ENCODE measurements at places on chromosomes 12 and 14.

DNA sequence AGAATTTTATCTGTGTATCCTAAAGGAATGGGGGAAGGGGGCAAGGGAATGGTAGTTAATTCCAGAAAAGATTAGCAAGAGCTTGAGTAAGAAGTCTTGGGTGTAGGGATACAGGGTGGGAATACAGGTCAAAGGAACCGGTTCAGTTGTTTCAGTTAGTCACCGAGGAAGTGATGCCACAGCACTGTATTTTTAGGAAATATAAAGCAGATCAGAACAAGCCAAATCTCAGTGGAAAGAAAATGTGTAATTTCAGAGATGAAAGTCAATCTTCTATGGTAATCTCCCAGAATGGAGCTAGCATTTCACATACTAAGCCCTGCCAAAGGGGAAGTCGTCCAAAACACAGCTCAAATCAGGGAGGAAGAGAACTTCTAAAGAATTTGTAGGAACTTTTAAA is 4.7 kb upstream of the TUBA1C start:
- DNase-seq = no peak

DNA sequence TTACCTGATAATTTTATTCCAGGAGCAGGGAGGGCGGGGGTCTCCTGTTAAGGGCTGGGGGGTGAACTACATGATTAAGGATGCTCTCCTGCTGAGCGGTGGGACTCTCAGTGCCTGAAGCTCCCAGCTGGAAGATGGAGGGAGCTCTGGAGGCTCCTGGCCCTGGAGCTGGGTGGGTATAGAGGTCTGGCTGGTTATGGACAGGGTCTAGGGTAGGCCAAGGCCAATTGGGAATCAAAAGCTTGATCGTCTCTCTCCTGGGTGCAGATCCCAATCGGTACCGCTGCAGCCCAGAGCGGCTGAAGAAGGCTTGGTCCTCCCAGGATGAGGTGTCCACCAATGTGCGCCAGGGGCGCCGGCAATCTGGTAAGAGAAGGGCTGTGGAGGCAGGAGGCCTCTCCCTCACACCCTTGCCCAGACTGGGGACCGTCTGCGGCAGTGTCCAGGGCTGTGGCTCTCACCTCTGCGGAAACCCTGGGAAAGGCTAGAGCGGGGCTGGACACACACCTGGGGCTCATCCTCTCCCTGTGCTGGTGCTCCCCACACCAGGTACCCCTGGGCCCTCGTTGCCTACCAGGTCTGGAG is 28.4 kb downstream of the PLEKHG3 start:
- no peak for DNase-seq

DNA sequence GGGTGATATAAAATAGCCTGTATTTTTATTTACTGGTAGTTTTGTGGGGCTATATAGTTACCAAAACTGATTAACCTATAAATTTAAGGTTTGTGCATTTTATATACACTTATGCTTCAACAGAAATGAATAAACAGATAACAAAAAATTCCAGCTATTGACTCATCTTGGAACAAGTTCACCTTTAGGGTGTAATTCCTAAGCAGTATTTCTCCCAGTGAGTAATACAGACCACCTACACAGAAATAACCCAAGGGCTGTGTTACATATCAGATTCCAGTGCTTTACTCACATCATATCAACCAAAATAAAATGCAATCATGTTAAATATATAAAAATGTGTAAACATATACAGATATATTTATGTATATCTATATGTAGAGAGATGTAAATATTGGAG is 345.6 kb downstream of the ADAMTS20 start:
- DNase-seq = no peak

DNA sequence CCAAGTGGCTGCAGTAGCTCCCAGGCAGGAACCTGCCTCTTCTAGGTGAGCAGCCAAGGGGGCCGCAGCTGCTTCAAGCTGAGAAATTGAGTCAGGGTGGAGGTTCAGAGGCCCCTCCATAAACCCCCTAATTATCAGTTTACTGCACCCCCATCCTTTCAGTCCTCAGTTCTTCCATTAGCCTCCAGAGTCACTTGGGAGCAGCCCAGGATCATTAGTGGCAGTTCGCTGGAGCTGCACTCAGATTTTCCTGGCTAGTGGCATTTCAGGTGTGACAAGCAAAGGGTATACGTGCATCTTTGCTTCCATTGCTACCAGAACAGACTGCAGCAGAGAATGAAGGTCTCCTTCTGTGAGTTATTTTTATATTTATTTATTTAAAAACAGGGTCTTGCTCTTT is 358.7 kb downstream of the FUT8 start:
- DNase-seq = no peak

- no peak for DNase-seq
These were observed 2.9 kb downstream of the DDX51 start for GRCh38 chr12:132140918-132141841.

DNA sequence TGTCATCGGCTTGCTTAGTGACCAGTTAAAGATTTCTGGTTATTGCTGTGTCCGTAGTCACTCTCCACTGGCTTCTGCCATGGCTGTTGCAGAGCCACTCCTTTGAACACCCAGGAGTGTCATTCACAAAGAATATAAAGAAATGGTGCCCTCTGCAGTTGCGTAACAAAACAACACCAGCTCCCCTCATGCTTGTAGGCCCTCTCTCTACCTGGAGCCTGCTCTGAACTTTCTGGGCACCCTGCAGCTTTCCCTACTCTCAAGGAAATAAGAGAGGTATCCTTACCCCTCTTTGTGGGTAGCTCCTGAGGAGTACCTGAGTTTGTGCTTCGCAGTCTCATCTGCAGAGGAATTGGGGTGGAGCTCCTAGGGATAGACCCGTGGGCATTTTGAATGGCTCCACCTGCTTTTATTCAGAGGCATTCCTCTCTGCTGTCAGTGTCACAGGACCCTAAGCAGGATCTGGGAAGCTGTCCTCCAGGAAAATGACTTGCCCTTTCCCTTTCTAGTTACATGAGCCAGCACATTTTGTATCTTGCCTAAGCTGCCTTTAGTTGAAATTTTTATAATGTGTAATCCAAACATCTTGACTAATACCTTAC is 97.2 kb upstream of the TMEM260 start:
- DNase-seq = no peak

DNA sequence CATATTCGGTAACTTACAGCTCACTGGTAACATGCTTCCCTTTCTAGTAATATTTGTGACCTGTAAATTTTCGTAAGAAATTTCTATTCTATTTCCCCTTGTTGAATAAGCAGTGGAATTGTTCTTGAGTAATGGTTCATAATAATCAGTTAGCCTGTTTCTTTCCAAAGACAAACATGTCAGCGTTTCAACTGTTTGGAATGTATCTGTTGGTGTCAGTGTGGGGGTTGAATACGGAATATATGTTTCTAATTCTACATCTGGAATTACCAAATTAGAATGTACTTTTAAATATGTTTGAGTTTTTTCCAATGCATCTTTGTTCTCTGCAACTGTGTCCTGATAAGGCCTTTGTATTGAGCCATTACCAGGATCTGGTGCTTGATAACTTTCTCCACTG is 2.0 kb downstream of the BBS10 start:
- no peak for DNase-seq

DNA sequence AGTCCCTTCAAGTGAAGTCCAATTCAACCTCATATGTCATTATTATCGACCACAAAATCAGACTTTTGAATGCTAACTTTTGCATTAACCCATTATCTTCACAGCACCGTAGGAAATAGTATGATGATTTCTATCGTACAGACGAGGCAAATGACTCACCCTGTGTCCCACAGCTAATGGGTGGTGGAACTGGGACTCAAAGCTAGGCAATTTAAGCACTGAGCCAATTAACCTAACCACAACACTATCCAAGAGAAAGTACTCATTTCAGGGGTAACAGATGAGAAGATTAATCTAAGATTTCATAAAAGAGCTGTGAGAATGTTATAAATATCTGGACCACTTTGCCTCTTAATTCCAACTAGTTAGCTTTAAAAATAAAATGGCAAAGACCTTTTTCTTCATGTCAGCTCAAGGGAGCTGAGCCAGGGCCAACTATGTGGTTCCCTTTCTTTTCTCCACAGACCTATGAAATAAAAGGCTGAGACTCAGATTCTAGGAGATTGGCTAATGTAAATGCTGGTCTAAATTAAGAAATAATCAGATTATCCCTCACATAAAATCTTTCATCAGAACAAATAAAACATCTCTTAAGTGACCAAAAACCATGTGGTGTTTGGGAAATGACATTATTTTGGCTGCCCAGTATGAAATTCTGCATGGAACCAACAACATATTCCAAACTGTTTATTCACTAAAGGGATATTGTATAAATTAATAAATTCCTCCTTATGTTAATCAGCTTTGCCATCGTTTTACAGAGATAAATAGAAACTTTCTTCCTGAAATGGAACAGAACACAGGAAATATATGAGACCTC is 4.9 kb downstream of the PTGER2 start:
- DNase-seq = no peak

DNA sequence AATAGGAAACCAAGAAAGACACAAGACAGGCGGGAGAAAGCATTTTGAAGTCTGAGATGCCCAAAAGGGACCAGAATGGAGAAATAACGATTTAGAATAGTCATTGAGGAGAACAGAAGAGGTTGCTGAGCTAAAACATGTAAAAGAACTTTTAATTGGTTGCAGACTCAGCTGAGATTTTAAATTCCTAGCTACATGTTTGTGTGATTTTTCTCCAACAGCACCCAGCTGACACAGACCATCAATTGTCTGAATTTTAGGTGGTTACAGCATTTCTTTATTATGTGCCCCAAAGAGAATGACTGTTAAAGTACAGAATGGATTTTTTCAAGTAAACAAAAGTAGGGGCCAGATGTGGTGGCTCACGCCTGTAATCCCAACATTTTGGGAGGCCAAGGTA is 50.3 kb downstream of the BAZ1A start:
- DNase-seq = no peak

DNA sequence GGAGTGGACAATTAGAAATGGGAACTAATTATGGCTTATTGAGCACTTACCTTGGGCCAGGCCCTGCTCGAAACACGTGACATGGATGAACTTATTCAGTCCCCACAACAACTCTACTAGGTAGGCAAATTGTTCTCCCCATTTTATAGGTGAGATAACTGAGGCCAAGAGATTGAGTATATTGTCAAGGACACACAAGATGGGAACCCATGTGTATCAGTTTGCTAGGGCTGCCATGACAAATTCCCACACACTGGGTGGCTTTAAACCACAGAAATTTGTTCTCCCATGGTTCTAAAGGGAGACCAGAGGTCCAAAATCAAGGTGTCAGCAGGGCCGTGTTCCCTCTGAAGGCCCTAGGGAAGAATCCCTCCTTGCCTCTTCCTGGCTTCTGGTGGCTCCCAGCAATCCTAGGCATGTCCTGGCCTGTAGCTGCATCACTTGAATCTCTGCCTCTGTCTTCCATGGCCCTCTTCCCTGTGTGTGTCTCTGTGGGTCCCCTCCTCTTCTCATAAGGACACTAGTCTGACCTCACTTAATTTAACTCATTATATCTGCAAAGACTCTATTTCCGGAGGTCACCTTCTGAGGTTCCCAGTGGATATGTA is 128.8 kb downstream of the CHST11 start:
- no peak for DNase-seq

DNA sequence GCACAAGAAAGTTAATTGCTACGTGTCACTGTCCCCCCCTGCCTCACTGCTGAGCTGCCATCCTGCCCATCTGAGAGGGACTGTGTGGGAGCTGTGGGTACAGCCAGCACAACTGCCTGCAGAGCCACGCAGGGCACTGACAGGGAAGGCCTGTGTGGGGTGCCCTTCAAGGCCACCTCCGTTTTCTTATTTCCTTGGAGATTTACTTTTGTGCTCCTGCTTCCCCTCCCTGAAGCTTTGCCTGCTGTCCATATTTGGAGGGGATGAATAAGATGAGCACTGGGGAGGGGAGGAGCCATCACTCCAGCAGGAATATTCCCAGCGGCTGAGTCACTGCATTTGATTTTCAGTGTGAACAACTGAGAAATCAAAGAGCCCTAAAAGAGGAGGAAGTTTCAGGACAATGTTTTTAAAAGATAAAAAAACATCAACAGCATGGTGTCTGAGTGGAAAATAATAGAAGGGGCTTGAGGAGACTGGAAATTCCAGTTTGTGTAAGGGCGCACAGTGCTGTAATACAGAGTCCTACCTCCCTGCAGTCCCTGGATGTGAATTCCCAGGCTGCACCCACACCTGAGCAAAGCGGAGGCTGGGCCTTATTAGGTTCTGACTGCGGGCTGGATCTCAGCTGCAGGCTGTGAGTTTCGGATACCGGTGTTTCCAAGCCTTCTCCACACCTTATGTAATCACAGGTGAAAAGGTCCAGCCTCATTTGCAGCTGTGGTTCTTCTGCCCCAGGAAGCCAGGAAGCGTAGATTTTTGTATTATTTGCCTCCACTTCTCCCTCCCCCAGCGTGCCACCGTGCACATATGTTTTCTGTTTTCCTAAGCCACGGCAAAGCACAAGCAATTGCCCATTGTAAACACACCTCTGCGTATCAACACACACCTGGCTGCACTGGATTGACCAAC is 192.6 kb upstream of the BCL2L14 start:
- DNase-seq = no peak

DNA sequence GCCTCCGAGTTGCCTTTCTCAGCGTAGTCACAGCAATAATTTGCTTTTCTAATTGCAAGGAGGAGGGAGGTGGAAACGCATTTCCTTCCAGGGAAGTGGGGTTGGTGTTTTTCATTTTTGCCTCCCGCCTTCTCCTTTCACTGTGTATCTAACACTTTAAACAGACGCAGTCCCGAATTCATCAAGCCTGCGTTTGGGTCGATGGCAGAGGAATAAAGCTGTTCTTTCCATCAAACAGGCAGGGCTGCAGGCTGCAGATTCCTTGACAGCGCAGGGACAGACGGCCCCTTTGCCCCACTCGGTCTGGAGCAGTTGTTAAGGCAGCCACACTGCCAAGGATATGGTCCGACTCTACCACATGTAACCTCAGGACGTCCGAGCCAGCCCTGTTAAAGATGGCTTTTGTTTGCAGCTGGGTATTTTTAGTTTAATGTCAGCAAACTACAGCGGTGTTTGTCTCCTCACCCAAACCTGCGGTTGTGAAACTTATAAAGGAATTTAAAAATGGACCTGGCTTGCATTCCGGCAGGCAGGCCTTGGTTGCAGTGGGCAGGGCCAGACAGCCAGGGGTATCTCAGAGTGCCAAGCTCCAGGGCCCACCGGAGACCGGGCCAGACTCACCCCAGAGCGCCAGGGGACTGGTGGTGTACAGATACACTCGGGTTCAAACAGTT is 2.1 kb downstream of the CHST11 start:
- peak; percentile 16 for DNase-seq

GRCh38 chr14:101687756-101688546 is 73.6 kb upstream of the PPP2R5C start:
- no peak for DNase-seq

GRCh38 chr12:50518090-50518489 is 13.3 kb downstream of the DIP2B start:
- DNase-seq = no peak

Data from CD4-positive, alpha-beta T cell treated with Interferon gamma for 1 hour (primary cell).